ENCODE measurements at places on chromosomes 2 and 18.

DNA sequence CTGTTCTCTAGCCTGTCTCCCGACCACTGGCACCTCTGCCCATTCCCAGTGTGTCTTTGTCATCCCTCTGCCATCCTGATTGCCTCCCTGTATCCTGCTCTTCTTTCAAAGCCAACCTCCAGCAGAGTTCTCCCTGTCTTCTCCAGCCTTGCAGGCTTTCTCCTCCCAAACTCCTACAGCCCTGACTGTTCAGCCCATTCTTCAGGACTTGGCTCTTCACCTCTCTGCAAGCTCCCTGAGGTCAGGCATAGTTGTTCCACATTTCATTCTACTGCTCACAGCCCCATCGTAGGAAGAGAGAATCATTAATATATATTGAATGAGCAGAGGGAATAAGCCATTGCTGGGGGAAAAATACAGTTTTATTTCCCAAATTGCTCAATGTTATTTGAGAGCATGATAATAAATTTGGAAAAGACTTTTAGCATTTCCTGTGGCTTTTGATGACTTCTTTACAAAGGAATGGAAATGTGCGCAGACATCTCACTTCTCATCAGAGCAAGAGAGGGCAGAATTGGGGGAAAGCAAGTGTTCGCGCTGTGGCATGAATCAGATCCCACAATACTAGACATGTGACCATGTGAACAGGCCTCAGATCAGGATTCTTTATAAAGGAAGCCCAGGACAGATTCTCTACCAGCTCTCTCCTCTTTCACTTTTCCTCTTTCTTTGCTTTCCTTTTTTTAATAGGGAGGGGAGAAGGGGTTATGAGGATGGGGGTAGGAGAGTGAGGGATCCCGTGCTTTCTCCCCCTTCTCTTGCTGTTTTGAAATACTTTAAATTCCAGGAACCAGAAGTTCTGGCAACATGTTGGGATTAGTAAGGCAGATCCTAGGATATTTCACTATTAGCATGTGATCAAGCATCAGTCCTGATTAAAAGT, 37.4 kb downstream of the EPAS1 start:
- DNase-seq = no peak

DNA sequence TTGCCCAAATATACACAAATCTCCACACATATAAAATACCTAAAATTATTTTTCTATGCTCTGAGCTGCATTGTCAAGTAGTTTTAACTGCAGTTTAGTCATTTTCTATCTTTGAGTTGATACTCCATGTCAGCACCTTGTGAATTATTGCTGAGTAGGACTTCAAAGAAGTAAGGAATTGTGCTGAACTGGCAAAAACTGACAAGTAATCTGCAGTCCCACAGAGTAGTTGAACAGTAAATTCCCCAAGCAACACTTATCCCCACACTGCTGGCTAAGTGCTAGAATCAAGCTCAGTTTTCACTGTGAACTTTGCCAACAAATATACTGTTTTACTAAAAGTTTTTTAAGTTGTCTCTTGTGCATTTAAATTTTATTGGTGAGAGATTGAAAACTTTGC, 141.8 kb upstream of the ST6GAL2 start:
- DNase-seq = no peak

DNA sequence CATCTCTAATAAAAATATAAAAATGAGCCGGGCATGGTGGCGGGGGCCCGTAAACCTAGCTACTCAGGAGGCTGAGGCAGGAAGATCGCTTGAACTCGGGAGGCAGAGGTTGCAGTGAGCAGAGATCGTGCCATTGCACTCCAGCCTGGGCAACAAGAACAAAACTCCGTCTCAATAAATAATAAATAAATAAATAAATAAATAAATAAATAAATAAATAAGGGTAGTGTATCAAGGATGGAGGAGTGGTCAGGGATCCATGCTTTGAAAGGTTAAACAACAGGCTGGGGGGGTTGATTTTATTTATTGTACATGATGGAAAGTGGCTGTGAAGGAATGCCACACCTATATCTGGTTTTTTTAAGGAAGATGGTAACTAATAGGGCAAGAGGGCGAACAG, 63.2 kb downstream of the AP1S3 start:
- no peak for DNase-seq

GRCh38 chr2:121200011-121200347, 85.0 kb downstream of the TFCP2L1 start:
- DNase-seq = no peak

- DNase-seq = no peak
Observed at GRCh38 chr18:62523255-62523588, 397 bp downstream of the ZCCHC2 start.

GRCh38 chr2:194151231-194151630, 1505.8 kb upstream of the SLC39A10 start:
- DNase-seq = no peak

DNA sequence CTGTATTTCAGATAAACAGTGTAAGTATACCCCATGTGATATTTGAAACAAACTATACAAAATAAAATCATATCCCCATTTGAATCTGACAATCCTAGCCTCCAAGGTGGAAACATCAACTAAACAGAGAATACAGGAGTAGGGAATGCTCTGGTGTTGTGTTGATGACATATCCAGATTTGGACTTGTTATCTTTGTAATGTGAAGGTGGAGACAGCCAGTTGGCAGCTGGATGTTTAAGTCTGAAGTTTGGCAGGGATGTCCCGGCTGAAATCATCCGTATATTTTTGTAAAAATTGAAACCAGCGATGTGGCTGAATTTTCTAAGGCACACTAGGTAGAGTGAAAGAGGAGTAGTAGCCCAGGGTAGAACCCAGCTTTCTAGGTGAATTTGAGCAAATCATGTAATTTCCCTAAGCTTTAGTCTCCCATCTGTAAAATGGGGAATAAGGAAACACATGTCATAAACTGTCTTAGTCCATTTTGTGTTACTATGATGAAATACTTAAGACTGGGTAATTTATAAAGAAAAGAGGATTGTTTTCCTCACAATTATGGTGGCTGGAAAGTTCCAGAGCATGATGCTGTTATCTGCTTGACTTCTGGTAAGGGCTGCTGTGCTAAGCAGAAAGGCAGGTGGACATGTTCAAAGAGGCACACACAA, 246.6 kb upstream of the APCDD1 start:
- DNase-seq = no peak

DNA sequence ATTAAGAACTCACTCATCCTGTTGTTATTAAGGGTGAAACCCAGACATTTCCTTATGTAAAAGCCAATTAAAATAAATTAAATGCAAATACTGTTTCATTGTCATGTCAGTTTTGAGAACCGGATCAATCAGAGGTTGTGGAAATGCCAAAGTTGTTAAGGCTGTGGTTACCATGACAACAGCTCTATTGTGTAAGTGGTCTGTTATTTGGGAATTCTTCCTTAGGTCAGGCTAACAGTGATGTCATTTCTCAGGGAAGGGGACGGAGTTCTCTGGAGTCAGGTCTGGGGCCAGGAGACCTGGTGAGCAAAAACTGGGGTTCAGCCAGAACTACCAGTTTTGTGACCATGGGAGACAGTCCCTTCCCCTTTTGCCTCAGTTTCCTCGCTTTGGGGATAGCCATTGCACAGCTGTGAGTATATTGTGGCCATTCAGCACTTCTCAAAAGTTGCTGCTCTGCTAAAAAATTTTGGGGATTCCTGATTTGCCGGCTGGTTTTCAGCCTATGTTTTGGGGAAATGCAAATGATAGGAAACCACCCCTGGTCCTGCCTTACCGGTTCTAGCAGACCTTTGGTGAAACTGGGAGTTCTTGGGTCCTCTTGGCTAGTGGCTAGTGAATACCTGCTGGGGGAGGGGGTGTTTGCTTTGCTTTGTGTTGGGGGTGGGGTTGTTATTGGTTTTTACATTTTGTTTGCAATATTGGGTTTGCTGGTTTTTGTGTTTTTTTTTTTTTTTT, 21.6 kb downstream of the HPCAL1 start:
- DNase-seq = no peak

- no peak for DNase-seq
Observed at GRCh38 chr18:9661564-9661963, 46.5 kb upstream of the RAB31 start.

GRCh38 chr2:149579972-149580882, 7.3 kb downstream of the MMADHC start:
- no peak for DNase-seq

DNA sequence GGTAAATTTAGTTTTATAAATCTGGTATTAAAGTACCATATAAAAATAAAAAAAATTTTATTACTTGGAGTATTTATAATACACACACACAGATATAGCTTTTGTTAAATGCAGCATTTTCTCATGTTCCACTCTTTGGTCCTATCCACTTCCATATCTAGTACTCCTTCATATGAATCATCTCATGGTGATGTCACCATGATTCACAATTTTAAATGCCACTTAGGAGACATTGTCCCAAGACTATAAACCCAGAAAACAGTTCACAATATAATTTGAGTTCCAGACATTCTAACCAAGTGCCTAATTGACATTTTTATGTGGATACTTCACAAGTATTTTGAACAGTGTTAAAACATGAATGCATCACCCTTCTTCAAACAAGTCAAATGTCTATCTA, 1398.3 kb downstream of the DSC3 start:
- no peak for DNase-seq

- DNase-seq = peak; percentile 61
Observed at GRCh38 chr18:61893971-61894750, 1.4 kb upstream of the RNF152 start.

- no peak for DNase-seq
Observed at GRCh38 chr2:126671488-126671887, 15.5 kb downstream of the GYPC start.

DNA sequence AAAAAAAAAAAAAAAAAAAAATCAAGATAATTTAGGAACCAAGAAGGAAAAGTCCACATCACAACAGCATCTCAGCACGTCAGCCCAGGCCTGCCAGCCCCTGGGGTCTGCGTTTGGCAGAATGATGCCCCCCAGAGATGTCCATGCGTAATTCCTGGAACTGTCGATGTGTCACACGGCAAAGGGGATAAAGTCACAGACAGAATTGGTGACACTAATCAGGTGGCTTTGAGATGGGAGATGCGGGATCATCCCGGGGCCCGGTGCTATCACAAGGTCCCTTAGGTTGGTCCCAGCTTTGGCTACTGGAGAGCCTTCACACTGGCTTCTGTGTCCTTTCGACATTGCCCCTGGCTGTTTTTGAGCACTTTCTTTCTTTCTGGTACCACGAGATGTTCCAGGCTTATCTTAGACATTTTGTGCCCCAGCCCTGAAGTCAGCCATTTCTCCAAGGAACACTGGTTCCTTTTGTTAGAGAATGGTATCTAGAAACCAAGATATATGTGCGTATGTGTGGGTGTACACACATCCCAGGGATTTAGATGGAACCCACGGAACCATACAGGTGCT, 20.7 kb downstream of the RAMP1 start:
- no peak for DNase-seq

DNA sequence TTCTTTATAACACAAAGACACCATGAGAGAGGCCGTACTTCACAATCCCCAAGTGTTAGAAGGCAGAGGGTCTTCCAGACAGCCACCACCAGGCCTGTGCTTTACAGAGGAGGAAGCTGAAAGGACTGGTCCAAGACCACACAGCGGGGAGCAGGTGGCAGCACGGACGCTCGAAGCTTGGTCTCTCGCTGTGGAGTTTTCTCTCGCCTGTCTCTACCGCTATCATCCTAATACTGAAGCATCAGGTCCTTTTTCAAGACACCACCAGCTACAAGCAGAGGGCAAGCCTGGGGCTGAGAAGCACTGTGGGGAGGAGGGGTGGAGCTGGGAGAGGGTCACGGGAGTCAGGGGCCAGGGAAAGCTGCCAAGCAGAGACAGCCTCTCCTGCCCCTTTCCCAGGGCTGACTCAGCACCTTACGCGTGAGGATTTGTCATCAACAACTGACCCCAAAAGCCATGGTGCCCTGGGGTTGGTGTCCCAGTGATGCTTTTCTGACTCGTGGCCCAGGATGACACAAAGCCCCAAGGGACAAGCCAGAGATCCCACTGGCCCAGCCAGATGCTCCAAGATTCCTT, 31.9 kb upstream of the FOSL2 start:
- DNase-seq = no peak

GRCh38 chr2:227474410-227474809, 2.5 kb downstream of the AGFG1 start:
- DNase-seq = no peak

GRCh38 chr2:219852626-219853025, 225.2 kb downstream of the SLC4A3 start:
- DNase-seq = no peak

DNA sequence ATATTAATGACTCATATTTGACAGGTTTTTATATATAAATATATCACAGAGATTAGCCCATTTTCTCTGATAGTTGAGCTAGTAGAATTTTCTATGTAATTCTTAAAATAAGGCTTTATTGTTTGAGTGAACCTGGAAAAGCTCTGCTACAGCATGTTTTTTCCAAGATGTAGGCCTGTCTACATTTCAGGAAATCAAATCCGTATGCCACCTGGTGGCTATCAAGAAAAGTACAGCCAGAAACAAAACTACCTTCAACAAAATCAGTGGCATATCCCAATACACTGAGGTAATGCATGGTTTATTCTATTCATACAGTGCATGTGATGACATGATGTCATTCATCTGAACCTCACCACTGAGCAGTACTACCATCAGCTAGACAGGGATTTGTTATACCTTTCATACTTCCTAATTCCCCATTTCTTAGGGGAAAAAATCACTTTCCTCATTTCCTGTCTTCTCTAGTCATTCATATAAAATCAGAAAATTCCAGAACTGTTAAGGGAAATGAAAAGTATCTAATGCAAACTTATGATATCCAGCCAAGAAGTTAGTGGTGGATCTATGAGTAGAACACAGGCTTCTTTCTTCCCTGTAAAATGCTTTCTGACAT, 310.4 kb upstream of the SYT4 start:
- no peak for DNase-seq

DNA sequence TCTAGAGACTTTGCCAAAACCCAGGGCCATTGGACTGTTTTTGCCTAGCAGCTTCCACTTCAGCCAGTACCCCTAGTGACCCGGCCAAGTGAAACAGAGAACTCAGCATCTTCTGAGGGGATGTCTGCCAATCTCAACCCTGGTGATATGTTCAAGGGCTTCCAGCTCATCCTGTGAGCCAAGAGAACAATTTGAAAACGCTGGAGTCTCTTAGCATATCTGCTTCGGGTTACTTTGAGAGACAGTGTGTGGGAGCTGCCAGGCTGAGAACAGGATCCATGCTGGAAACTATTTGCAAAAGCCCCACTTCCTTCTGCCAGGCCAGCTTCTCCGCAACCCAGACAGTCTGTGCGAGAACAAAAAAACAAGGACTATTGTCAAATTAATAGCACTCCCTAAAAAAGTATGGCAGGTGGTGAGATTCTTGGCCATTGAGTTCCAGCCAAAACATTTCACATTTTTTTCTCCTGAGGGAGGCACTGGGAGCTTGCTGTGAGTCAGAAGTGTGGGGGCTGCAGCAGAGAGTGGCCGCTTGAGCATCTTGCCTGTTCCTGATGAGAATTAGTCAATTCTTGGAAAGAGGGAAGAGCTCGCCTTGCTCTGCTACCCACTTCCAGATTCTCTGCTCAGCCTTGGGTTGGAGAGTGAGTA, 395.6 kb upstream of the TRIB2 start:
- DNase-seq = no peak

Data from stimulated activated CD4-positive, alpha-beta T cell treated with anti-CD3 and anti-CD28 coated beads, Interleukin-15, amount 100 ng/mL, for 1 hour (primary cell).